ENCODE measurements at places on chromosomes 5 and 9. TPM values are rescaled to one million over a fixed set of nuclear protein-coding genes. Genes with fewer than 3 reads are reported as not detected.

The FREM1 gene
- total RNA-seq = not detected

The GPR150 gene
- total RNA-seq = 0.29 TPM

The DUSP1 gene
- total RNA-seq = 67.7 TPM

The PDZD2 gene
- total RNA-seq = 0.91 TPM

Measured in Daoy (cell line).